ENCODE measurements at places on chromosomes 3 and 15.

DNA sequence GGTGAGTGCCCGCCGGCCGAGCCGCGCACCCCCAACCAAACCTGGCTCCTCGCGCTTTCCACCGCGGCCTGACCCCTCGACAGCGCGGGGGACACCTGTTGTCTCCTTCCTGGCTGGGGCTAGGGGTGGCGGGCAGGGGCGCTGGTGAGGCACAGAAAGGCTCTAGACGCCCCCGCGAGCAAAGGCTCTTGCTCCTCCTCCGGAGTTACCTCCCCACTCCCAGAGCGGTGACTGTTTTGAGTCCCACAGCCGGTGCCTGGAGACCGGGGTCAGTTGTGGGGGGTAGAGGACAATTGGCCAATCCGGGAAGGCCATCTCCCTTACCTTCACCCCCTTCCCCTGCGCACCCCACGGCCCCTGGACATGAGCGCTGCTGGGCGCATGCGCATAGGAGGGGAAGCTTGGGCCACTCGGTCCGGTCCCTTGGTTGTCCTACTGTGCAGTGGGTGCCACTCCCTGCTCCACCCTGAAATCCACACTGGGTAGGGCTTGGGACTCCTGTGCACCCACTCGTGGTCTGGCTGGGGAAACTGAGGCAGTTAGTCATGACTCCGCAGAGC, 554 bp downstream of the CHST13 start:
- peak; percentile 6 for DNase-seq

- no peak for DNase-seq
These were observed 4.8 kb downstream of the HAPLN3 start for GRCh38 chr15:88890495-88890894.

DNA sequence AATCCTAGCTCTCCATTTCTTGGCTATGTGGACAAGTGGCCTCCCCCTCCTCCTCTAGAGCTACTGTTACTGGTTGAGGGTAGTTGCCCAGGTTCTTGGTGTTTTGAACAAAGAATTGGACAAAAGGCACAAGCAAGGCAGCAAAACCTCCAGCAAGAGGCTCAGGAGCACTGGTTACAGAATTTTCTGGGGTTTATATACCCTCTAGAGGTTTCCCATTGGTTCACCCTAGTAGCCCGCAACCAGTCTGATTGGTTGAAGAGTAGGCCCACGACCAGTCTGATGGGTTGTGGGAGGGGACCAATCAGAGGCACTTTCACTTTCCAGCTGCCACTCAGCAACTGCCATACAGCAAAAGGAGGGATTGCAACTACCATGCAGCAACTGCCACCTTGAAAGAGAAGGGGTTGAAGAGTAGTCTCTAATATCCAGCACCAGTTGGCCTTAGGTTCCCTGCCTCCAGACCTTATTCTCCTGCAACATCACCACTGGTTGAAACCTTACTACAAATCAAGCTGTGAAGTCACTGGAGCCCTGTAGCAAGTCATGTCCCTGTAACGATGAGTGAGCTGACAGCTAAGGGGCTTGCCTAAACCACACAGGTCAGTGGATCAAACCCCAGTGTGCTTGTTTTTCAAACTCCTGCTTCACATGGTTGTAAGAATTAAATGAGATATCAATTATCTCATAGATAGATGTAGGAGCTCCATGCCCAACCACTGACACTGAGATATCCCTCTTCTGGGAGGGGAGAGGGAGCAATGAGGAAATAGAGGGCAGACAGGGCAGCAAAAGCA, 2.9 kb upstream of the C15orf39 start:
- peak; percentile 36 for DNase-seq

DNA sequence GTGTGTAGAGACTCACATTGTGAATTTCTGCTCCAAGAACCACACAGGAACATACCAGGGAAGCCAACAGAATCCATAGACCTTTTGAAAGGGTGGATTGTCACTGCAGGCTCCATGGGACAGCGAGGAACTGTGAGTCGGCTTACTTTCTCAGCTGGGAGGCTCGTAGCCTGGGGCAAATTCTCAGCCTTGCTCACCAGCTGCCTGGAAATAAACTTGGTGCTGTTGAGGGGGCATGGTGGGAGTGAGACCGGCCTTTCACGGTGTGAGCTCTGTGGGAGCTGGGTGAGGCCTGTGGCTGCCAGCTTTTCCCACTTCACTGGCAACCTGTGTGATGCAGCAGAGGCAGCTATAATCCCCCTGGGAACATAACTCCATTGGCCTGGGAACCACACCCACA, 146.6 kb upstream of the P2RY1 start:
- DNase-seq: no peak

DNA sequence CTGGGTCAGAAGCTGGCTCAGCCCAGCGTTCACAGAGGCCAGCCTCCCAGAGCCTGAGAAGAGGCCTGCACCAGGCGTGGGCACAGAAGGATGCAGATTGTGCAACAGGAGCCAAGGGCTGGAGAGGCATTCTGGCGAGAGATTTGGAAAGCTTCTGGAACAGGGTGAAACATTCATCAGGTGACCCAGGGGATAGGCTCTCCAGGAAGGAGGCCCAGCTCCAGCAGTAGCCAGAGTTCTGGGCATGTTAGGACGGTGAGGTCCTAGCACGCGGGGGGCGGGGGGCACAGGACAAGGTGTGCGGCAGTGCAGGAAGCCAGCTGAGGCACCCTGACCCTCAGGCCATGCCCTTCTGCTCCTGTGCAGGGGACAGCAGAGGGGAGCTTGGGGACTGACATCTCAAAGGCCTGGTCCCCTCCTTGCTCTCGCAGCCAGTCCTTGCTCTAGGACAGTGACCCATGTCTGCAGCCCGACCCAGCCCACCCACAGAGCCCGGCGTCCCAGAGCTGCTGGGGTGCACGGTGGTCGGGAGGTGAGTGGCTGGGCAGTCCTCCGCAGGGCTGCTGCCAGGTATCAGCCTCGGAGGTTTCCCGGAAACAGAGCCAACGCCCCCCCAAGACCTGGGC, 111.7 kb upstream of the KLF13 start:
- no peak for DNase-seq

DNA sequence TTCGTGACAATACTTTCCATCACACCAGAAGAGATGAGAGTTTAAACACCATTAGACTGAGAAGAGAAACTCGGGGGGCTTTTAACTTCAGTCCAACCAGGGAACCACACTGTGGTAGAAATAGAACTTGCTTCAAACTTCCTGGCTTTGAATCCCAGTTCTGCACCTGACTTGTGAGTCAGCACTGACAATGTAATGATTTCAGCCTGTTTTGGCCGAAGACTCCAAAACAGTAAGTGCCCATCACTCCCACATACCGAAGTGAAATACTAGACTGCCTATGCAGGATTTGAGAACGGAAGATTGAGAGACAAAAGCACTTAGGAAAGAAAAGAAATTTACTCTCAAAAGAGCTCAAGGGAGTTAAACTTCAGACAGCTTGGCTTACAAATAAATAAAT, 27.0 kb downstream of the C2CD4B start:
- DNase-seq: no peak

- no peak for DNase-seq
These were observed 691 bp downstream of the RHCG start for GRCh38 chr15:89495638-89496145.

- no peak for DNase-seq
These were observed 3.4 kb upstream of the SELENOT start for GRCh38 chr3:150599611-150600297.

Data from NCI-H1930 (cell line).